Sciatic nerve (tissue), 2 donors: ENCODE measurements at places on chromosomes 16 and 17.
A peak's percentile ranks its signal among the peaks of the same experiment; 100 is the strongest.

DNA sequence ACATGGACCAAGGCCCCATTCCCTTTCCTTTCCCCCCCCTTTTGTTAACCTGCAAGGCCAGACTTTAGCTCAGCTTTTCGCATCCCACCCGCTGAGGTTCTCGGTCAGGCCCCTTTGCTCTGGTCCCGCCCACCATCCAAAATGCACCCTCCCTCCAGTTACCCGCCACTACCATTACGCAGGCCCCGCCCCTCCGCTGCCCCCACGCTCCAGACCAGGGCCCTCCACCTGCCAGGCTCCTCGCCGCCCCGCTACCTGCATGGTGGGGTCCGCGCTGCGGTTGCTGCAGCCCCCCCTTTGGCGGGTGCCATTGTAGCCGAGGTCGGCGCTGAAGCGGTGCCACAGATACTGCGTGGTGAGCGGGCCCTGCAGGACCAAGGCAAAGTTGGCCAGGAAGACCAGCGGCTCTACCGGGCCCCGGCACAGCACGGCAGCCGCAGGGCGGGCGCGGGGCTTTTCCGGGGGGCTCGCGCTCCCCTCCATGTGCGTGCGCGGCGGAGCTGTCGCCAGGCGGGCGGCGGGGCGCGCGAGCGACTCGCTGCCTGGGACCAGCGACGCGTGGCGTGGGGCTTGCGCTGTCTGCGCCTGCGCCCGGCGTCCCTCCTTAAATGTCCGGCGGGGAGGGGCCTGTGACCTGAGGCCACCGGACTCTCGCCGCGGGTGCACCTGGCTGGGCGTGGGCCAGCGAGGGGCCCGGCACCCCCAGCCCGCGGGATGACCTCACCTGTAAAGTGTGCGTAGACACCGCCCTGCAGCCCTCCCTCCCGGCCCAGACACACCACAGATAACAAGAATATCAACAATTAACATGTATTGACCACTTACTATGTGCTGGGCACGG lies at the start of gene SLC46A1:
Gene SLC46A1 (minus strand): TSS at position 581 of the 841 bp plus-strand sequence. CDS start 98 bp downstream, at position 483.
- peak; percentile 79 for DNase-seq

DNA sequence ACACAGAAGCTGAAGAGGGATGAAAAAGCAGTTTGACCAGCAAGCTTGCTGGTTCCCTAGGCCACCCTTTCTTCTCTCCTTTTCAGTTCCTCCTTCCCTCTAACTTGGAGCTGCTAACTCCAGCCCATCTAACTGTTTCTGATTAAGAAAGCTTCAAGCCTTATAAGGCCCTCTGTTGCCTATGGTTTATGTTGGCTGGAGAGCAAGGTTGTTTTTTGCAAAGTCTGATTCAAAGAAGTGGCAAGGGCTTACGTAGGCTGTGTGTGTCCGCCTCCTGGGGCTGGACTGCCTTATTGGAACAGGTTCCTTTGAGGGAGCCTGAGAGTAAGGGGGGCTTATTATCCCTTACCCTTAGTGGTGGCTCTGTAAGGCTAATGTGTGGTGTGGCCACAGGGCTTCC lies 7.1 kb downstream of the AKAP1 start:
- no peak for DNase-seq

GRCh38 chr16:3949287-3949686 lies 68.8 kb upstream of the CREBBP start:
- DNase-seq: peak; percentile 62

DNA sequence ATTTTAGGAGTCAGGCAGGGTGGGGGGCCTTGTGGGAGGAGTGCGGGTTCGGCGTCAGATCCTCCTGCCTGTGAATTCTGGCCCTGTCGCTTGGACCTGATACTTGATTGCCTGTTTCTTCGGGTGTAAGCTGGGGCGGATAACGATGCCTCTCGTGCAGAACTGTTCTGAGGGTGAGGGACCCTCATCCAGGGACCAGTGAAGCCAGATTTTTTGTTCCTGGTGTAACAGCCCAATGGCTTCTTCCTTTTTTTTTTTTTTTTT lies 1.3 kb downstream of the TBCD start:
- DNase-seq: no peak

- no peak for DNase-seq
Observed at GRCh38 chr17:55363033-55363432, 58.6 kb downstream of the MMD start.

DNA sequence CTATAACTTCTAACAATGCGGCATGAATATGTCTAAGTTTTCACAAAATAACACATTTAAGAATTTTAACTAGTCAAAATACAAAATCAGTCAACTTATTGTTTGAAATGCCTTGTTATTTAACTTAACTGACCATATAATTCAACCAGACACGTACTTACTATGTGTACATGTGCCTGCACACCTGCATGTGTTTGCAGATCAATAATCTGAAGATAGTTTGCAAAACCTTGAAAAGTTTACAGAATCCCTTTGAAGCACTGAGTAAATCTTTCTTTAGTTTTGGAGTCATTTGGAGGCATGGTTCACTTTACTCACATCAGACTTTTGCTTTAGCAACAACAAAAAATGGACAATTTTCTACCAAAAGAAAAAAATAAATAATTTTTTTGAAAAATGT lies 363.8 kb downstream of the PMP22 start:
- DNase-seq: no peak

DNA sequence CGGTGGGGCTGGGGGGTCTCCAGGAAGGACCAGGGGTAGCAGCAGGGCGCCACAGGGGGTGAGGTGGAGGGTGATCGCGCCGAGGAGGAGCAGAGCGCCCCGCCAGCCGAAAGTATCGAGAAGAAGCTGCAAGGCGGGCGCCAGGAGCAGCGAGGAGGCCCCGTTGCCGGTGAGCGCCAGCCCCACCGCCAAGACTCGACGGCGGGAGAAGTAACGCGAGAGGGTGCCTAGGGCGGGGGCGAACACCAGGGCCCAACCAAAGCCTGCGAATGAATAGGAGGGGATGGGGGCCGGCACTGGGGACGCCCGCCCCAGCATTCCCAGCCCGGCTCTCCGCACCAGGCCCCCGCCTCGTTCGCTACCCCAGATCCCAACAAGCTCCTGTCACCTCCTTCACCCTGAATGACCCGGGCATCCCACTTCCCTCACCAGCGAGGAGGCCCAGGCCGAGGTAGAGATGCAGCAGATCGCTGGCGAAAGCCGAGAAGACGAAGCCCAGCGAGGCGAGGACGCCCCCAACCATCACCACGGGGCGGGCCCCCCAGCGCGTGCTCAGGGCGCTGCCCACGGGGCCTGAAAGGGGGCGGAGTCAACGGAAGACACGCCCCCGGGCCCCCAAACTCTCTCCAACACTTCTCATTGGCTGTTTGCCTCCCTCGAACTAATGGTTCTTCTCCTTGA lies 1.3 kb downstream of the SLC16A11 start:
- no peak for DNase-seq

DNA sequence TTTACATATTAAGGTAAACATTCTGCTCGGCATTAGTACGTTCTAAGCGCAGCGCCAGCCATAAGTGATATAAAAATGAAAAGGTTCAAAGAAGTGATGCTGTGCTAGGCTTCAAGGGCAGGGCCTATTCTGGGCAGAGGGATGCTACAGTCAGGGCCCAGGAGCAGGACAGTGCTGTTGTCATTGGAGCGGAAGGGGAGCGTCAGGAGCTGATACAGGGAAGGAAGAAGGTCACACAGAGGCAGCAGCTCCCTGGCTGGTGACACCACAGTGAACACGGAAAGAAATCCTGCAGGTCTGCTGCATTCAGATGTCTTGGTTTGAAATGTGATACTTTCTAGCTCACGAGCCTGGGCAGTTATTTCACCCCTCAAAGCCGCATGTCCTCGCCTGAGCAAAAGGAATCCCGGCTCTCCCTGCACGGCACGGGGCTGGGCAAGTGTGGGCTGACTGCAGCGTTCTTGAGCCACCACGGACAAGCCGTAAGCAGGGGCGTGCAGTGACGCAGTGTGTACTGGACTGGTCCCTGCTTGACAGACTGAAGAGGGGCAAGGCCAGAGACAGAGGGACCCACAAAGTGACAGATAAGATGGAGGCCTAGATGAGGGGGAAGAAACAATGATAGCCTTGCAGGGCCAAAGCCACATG lies 41.1 kb downstream of the ZCCHC14 start:
- no peak for DNase-seq

DNA sequence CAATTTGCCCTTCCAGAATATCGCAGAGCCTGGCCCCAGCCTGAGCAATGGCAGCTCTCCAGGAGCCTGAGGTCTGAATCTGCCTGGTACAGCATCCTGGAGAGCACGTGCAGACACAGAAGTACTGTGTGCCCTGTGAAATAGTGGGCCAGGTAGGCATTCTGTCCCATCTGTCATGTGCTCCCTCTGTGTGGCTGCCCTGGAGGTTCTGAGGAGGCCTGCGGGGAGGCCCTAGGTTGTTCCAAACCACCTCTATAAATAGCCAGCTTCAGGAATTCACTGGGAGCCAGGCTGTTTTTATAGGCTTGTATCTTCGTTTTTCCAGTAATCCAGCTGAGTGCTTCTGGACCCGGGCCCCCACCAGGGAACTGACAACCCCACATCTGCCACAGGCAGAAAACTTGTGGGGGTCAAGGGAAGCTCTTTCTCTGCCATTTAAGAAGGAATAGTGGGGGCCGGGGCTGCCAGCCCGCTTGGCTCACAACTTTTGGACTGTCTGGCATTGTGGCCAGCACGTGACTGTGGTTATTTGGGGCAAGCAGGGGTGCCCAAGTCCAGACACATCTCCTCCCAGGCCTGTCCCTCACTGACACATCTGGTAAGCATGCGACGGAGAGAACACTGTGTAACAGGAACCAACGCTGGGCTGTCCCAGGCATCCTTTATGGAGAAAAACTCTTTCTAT lies 356.3 kb upstream of the TNRC6C start:
- peak; percentile 69 for DNase-seq

- DNase-seq: no peak
Observed at GRCh38 chr16:31532896-31533295, 5.2 kb downstream of the AHSP start.

- peak; percentile 81 for DNase-seq
Observed at GRCh38 chr17:78789663-78790181, 7.6 kb upstream of the CYTH1 start.

GRCh38 chr16:31880322-31880979 lies 6.8 kb downstream of the ZNF267 start:
- DNase-seq: no peak

DNA sequence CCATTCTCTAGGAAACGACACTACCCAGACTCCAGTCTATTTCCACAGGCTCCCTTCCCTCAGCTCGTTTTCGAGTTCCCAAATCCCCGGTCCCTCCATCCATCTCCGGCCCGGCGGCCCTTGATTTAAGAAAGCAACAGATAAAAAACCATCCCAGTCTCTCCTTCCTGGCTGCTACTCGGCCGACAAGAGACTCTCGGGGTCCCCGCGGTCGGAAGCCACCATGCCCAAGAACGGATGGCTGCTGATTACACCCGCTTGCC lies 182 bp downstream of the RPL26 start:
- no peak for DNase-seq

DNA sequence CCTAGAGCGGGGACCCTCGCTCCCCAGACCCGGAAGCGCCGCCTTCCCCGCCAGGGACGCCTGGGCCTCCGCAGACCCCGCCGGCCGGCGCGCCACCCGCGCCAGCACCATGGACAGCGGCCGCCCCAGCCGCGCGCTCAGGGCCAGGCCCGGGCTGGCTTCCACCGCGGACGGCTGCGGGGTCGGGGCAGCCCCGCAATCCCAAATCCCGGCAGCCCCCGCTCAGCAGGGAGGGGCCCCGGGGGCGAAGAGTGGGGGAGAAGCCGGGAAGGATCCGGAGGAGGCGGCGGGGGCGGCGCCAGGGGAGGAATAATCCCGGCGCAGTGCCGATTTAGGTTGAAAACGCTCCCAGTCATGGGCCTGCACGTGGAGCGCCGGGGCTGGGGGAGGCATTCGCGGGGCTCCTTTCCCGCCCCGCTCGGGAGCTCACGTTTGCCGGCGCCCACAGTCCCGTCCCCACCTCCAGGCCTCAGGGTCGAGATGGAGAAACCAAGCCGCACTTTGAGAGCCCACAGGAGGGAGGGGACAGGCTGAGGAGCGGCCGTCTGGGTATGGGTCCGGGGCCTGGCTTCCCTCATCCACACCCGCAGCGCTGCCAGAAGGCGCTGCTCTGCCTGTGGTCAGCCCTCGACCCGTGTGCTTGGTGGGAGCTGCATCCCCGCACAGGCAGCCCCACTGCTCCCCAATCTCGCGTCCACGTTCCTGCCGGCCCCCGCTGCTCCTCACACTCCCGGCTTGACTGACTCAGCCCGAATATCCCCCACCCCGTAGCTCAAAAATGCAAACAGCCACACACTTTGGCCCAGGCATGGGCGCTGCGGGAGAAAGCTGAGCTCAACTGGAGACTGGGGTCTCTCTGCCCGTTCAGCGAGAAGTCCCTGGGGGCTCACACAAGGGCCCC lies 4.7 kb downstream of the FBXL16 start:
- DNase-seq: no peak

DNA sequence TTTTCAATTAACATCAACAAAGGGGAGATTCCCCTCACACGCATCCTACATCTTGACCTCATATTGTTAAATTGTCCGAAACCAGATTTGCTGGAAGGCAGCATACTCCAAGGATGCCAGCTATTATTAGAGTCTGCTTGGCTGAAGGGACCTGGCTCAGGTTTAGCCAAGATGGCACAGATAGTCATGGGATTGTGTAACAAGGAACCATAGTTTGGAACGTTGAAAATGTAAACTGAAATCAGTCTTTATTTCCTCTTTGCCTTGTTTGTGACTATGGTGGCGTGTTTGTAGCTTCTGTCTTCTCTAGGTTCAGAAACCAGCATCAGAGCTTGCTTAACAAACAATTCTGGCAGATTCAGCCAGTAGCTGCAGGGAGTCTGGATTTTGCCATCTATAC lies 5.9 kb downstream of the ARSG start:
- no peak for DNase-seq

- no peak for DNase-seq
Observed at GRCh38 chr17:70767102-70767701, 597.9 kb downstream of the KCNJ2 start.

- DNase-seq: no peak
Observed at GRCh38 chr17:17151055-17151454, 55.1 kb downstream of the PLD6 start.

GRCh38 chr16:11551842-11552241 lies 34.9 kb downstream of the LITAF start:
- DNase-seq: no peak

- DNase-seq: no peak
Observed at GRCh38 chr17:28968231-28968913, 17.1 kb upstream of the PHF12 start.

DNA sequence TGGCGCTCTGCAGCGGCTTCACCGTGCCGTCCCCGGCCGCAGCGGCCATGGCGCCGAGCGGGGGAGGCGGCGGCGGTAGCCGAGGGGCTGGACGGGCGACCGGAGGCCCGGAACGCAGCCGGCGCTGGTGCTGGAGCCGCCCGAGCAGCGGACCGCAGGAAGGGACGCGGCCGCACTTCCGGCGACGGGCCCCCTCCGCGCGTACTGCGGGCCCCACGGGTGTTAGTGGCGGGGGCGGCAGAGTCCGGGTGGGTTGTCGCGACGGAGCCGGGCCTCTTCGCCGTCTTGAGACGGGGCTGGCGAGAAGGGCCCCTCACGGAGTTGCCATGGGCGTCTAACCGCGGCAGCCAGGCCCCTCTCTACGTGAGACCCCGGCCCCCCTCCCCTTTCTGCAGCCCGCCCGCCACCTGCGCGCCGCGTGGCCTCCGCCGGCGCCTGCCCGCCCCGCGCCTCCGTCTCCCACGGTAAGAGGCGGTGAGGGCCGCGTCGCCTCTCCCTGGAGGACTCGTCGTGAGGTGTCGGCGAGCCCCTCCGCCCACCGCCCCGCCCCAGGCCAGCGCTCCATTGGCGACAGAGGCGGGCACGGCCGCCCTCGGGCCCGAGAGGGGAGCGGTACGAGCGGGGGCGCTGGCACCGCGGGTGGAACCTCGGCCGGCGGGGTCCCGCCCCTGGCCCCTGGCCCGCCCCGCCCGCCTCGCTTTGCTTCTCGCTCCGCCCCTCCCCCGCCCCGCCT lies at the start of the genes VPS9D1 and ZNF276:
Gene VPS9D1 (minus strand): TSS at position 86 of the 733 bp plus-strand sequence. CDS start 37 bp downstream, at position 49.
Gene ZNF276 (plus strand): TSS at position 725 of the 733 bp plus-strand sequence. CDS start 104 bp downstream, outside the sequence.
- peak; percentile 92 for DNase-seq
